ENCODE measurements at places on chromosomes 3 and 15.

GRCh38 chr15:20356911-20357480, 184.6 kb downstream of the GOLGA6L6 start:
- no peak for DNase-seq

DNA sequence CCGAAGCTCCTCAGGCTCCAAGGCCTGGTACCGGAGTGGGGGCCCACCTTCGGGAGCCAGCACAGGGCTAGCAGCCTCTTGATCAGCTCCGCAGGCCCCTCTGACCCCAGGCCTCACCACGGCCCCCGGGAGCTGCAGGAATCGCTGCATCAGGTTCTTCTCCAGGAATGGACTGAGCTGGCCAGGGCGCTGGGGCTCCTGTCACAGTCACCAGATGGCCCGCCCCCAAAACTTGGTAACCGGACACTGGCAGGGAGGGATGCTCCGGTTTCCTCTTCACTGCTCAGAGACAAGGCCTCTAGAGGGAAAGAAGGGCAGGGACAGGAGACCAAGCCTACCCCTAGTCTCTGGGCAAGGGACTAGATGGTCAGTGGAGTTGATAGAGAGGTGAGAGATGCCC, 9.9 kb downstream of the AP3B2 start:
- no peak for DNase-seq

DNA sequence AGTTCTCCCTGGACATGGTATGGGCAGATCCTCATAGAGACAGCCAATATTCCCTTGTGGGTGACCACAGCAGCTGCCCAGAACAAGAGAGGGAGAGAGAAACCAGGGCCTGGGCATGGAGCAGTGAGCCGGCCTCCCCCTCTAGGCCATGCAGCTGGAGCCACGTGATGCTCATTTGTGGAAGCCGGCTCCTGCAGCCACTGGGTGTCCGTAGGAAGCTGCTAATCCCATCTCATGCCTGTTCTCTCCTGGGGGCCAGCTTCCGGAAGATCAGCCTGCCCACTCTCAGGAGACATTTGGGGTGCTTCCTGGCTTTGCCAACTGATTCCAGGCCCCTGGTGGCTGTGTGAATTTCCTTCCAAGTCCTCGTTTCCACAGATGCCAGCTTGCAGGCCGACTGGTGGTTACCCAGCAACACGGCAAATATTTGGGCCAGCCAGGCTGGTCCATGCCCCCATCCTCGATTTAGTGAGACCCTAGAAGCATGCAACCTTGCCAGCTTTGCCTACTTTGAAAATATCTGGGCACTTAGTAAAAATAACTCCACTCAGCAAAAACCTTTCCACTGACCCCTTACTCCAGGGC, 55.3 kb downstream of the LINGO1 start:
- DNase-seq: no peak

DNA sequence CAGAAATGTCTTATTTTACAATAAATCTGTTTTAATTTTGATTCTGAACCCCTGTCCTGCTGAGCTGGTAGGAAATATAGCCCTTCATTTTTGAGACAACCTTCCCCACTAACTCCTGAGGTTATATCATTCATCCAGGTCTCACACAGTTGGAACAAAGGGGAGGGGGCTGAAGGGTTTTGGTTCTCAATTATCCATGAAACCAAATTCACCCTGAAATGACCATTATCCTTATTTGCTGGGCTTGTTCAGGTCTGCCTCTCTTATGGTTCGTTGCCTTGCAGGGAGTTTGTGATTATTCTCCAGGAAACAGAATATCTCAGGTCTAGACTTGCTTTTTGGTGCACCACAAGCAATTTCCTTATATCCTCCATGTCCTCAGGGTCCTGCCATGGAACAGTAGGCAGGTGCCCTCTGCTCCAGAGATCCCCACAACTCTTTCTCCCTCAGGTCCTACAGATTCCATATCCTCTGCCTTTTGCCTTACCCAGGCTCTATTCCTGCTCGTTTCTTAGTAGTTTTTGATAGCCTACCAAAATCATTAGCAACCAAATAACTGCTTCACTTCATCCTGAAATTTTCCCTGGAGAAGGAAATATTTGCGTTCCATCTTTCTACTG, 94.4 kb downstream of the TGFBR2 start:
- no peak for DNase-seq

- no peak for DNase-seq
These were observed 88.2 kb downstream of the RPL39L start for GRCh38 chr3:187051066-187051465.

- no peak for DNase-seq
These were observed 85.6 kb upstream of the GAP43 start for GRCh38 chr3:115537669-115538068.

DNA sequence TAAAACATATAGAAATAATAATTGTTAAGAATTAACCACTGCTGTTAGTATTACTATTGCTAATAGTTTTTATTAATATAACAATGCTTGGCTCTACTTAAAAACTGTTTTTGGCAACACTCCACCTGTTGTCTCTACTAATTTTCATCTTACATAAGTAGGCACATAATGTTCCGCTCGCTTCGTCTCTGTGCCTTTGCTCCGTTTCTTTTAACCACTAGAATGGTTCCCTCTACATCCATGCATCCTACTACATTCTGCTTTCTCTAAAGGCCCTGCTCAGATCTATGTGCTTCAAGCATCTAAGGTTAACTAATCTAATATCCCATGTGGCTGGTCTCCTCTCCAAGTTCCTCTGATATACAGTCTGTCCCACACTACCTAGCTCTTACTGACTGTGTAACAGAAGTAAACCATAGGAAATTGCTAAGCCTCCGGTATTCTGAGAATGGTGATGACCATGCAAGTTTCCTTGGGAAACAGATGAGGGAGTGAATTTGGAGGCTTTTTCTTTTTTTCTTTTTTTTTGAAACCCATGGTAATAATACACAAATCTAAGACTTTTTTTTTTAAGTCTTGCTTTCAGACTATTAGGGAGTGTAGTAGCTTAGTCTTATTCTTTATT, 138.3 kb downstream of the P3H2 start:
- no peak for DNase-seq

DNA sequence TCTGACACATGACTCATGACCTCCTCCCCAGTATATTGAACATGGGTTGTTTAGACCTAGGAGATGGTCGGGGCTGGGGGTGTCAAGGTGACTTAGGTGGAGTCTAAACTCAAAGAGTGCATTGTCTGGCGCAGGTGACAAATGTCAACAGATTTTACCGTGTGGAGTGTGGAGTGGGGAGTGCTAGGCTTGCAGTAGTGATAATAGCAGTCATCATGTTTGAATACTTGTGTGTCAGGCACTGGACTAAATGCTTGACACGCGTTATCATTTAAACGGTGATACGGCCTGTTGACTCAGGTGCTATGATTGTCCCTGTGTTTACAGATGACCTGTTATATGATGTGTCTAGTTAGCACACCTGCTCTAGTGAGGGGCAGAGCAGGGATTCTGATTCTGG, 30.8 kb downstream of the MUC20 start:
- peak; percentile 15 for DNase-seq

GRCh38 chr3:188385295-188385694, 231.3 kb downstream of the LPP start:
- no peak for DNase-seq

- DNase-seq: no peak
These were observed 37.9 kb upstream of the LRTM1 start for GRCh38 chr3:54965746-54966145.

- DNase-seq: no peak
These were observed 35.7 kb downstream of the SQOR start for GRCh38 chr15:45670511-45670910.

DNA sequence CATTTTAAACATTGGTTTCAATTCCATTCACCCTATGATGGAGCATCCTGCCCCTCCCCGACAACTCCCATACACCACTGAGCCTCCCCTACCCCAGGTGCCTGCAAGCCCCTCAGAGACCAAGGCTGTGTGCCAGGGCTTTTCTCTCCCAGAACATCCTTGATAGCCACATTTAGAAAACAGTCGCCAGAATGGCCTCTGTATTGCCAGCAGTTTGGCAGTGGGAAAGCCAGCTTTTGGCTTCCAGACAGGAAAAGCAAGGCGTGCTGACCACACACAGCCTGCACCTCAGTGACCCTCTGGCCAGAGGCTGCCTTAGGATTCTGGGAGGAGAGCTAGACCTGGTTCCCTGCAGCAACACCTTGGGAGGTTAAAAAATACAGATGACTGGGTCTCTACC, 18.2 kb upstream of the HRH1 start:
- no peak for DNase-seq

- DNase-seq: no peak
These were observed 46.2 kb upstream of the ATG7 start for GRCh38 chr3:11226042-11226370.

DNA sequence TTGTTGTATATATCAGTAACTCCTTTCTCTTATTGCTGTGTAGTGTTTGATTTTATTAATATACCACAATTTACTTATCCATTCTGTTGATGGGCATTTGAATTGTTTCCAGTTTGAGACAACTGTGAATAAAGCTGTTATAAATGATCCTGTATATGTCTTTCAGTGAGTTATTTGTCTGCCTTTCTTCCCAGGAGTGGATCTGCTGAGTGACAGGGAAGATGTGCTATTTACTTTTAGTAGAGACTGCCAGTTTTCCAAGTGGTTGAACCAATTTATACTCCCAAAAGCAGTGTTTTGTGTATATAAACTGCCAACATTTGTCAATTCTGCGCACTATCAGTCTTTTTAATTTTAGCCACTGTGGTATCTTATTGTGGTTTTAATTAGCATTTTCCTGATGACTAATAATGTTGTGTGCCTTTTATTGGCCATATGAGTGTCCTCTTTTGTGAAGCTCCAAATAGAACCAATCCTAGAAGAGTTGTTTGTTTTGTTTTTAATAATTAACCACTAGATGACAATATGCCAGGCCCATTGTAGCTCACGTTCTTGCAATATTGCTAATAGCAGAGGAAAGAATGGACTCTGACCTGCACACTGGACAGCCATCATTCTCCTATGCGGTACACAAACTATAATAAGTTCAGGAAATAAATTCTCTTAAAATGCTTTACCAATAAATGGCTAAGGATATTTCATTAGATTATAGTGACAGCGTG, 25.3 kb downstream of the TRANK1 start:
- no peak for DNase-seq

- DNase-seq: no peak
These were observed 17.2 kb downstream of the ALPK3 start for GRCh38 chr15:84834229-84834955.

GRCh38 chr3:115623044-115623868, at the start of gene GAP43:
Gene GAP43 (plus strand): TSS chr3:115623510. CDS start chr3:115623690, 180 bp downstream.
- peak; percentile 50 for DNase-seq

Measured in NCI-H1105 treated with DMSO at 0.1 percent for 48 hours (cell line).